ENCODE measurements at places on chromosomes 16 and 17.

- DNase-seq, result no peak
These were observed 6.2 kb downstream of the AQP8 start for GRCh38 chr16:25222959-25223358.

- no peak for DNase-seq
These were observed 39.0 kb downstream of the SOST start for GRCh38 chr17:43719578-43719977.

- no peak for DNase-seq
These were observed 267.2 kb upstream of the CDH5 start for GRCh38 chr16:66099306-66099705.

GRCh38 chr16:80466024-80466987 is 74.5 kb upstream of the DYNLRB2 start:
- peak; percentile 86 for DNase-seq

DNA sequence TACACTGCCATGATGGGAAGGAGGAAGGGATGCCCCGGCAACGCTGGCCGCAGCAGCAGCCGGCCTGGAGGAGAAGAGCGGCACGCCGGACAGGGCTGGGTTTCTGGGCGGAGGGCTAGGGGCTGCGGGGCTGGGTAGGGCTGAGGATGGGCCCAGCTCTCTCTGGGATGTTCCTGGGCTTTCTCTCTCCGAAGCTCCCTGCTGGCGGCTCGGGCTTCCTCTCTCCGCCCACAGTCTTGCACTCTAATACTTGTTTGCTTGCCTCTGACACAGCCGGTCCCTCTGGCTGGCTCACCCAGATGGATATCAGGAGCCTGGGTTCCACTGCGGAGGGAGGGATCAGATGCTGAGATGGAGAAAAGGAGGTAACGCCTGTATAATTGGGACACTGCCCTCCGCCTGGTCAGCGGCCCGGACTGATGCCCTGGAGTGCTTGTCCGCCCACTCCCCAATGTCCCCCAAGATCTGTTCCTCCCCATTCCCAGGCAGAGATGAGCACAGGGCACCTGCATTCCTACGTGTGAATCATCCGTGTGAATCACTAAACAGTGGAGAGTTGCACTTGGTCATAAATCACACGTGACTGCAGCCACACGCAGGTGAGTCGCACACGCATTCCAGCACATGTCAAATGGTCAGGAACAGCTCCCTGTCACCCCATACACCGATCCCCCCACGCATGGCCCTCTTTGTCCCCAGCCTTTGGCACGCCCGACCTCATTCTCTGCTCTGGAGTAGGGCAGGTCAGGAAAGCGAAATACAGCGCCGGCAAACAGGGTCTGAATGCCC is at the start of gene ALOXE3:
Gene ALOXE3 (minus strand): TSS at position 535 of the 789 bp plus-strand sequence. CDS start 524 bp downstream, at position 11.
- peak; percentile 74 for DNase-seq

All from H9 (cell line).